ENCODE measurements at places on chromosomes 5 and 9.

DNA sequence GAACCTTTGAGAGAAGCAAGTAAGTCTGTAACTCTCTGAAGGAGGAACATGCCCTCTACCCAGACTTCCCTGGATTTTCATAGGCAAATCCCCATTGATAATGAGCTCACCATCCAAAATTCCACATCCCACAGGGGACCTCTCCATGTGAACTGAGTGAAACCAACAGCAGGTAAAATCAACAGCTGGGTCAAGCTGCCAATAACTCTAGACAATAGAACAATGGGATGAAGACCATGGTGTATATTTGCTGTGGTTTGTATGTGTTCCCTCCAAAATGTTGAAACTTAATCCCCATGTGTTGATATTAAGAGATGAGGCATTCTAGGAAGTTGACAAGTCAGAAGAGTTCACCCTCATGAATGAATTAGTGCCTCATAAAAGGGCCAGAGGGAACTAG lies 110.2 kb upstream of the MYO10 start:
- no peak for DNase-seq

GRCh38 chr5:118146824-118147223 lies 841.5 kb downstream of the DTWD2 start:
- DNase-seq, result no peak

- no peak for DNase-seq
These were observed 1088.6 kb upstream of the C9orf72 start for GRCh38 chr9:28661853-28662252.

- no peak for DNase-seq
These were observed 487 bp downstream of the SPATA24 start for GRCh38 chr5:139403418-139403786.

DNA sequence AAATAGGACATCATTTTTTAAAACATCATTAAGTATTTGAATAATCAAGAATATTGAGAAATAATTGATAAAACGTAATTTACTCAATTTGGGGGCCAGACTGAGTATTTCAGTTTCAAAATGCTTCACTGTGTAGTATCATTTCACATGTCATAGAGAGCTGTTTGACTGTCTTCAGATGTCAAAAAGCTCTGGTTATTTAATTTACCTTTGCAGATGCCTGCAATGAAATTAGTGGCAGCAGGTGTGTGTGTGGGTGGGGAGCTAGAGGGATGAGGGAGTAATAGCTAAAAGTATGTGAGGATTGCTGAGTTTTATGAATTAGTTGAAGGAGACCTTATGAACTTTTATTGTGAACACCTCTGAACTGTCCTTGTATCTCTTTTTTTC lies 567.2 kb upstream of the MEF2C start:
- no peak for DNase-seq

- DNase-seq, result no peak
These were observed 1.5 kb downstream of the CRHBP start for GRCh38 chr5:76954383-76954763.

Data from SW 1271 (cell line).